Retinal pigment epithelial cell (primary cell): ENCODE measurements at places on chromosomes 4 and X.

DNA sequence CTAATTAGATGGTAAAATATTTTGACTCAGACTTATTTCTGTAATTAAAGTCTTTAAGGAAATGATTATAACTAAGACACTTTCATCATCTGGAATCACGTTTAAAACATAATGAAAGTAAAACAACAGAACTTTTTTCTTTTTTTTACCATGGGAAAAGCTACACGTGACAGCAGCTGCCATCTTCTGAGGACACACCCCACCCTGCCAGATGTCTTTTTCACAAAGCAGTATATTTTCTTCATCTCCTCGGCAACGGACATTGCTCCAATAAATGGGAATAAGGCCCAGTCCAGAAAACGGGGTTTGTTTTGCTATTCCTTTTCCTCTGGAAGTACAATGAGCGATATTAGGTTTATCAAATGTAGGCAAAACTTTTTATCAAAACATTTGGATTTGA, 17.5 kb downstream of the PRSS12 start:
- DNase-seq: no peak

- DNase-seq: no peak
Observed at GRCh38 chr4:73066445-73066844, 3.1 kb downstream of the COX18 start.

DNA sequence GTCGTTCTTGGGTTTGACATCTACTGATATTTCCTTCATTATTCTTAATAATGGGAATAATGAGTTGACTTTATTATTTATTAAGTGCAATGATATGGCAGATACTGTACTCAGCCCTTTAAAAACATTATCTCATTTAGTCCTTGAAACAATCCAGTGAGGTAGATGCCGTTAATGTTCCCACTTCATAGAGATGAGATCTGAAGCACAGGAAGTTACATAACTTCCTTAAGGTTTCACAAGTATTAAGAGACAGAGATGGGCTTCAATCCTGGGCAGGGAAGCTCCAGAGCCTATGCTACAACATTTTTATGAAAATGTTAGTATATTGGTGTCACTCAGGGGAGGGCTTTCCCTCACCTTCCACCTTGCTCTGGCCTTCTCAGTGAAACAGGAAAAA, 9.7 kb upstream of the KLHL13 start:
- no peak for DNase-seq

DNA sequence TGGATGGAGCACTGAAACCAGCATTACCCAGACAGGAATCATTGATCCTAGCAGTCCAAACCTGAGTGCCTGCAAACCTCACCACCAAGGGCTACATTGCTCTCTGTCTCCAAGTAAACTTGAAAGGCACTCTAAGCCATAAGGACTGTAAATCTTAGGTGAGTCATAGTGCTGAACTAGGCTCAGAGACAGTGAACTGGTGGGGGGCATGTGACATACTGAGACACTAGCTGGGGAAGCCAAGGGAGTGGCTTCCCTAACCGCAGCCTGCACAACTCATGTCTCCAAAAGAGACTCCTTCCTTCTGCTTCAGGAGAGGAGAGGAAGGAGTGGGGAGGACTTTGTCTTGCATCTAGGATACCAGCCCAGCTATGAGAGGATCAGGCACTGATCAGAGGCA, 235.5 kb upstream of the ACTRT1 start:
- no peak for DNase-seq

DNA sequence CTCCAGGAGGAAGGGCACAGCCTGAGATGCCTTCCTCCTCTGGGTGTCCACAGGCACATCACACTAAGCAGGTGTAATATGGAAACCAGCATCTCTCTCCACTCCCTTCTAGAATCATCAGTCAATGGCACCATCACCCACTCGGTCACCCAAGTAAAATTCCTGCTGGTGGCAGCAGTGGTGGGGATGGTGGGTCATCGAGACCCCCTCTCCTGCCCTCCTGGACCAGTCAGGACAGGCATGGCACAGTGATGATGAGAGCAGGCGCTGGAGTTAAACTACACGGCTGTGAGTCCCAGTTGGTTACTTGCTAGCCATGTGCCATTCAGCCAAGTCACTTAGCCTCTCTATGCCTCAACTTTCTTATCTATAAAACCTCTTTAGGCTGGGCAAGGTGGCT, 42.5 kb downstream of the SCD5 start:
- DNase-seq: no peak

- no peak for DNase-seq
Observed at GRCh38 chr4:83606898-83607297, 71.0 kb downstream of the GPAT3 start.

- no peak for DNase-seq
Observed at GRCh38 chr4:151475035-151475714, 66.2 kb downstream of the FHIP1A start.

DNA sequence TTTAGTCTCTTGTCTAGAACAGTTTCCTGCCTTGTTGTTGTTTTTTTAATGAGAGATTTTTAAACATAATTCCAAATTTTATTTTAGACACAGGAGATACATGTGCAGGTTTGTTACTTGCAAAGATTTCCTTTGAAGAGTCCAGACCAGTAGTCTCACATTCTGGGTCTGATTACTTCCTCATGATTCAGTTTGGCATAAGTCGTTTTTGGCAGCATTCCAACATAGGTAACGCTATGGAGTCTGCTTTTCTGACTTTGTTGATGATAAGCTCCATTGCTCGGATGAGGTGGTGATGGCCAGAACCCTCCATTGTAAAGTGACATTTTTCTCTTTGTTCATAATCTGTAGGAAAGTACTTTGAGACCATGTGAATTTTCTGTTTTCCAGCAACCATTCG, 74.7 kb downstream of the CLCN4 start:
- no peak for DNase-seq

- DNase-seq: no peak
Observed at GRCh38 chrX:133989490-133989889, 4.1 kb upstream of the GPC3 start.

DNA sequence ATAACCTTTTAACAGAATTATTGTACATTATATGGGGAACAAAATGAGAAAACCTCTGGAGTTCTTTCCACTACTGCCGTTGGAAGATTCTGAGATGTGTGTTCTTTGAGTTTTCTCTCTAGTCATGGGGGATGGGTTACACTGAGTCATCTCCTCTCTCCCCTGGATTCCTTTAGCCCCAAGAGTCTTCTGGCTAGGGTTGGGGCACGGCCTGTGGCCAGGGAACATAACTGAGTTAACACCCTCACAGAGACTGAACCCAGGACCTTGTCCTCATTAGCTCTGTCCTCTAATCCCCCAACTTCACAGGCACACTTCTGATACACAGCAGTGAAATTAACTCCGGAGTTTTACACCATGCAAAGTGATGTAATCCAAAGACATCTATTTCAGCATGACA, 142.3 kb upstream of the F9 start:
- DNase-seq: no peak
